ENCODE measurements at places on chromosomes 11 and 22.

DNA sequence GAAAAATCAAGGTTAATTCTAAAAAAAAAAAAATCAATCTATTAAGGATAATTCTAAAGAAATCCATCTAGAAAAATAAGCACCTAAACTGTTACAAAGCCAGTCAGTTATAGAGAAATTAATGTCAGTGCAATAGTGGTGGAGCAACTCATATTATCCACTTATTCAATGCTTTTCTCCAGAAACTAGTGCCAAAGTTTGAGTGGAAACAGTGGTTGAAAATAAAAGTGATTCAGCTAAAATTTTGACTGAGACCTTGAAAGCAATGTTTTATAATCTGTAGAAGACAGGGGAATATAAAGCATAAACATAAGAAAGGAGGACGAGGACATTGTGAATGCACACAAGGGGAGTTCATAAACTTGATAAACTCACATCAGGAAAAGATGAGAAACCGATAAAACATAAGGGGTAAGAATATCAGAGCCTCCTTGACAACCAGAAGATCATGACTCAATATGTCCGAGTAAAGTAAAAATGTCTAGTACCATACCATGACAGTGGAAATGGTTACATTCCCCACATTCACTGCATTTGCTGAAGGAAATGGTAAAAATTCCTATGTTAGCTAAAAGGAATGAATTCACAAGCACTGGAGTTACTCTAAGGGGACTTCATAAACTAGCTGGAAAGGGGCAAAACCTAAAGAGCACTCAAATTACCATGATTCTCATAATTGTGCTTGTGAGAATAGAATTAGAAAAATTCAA is 58.7 kb upstream of the SLC5A12 start:
- no peak for DNase-seq

DNA sequence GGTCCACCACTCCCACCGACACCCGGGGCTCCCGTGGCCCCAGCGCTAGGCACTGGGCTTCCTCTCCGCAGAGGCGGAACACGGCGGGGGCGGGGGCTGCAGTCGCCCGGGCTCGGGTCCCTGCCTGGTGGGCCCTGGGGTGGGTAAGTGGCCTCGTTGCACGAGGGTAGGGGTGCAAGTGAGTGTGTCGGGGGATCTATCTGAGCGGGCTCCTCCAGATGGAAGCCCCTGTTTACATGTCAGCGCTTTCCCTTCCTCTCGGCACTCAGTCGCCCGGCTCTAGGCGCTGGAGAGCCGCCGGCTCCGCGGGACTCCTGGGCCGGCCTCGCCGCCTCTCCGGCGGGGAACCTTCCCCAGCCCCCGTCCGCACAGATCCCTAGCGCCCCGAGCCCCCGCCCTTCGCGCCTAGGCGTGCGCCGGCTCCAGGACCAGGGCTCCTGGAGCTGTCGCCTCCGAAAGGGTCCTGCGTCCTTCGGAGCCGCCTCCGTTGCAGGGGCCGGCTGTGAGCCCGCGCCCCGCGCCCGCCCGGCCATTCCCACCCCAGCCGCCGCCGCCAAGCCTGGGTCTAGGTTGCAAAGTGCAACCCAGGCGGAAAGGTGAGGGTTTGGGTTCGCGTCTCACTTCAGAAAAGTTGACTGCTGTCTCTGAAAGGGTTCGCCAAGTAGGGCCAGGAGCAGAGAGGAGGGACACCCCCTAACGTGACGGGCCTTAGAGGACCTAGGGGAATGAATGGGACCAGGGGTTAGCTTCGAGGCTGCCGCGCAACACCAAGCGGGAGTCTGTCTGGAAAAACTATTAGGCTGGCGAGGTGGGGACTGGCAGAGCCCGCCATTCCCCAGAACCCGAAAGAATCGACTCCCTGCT is 978 bp downstream of the FLI1 start:
- no peak for DNase-seq

DNA sequence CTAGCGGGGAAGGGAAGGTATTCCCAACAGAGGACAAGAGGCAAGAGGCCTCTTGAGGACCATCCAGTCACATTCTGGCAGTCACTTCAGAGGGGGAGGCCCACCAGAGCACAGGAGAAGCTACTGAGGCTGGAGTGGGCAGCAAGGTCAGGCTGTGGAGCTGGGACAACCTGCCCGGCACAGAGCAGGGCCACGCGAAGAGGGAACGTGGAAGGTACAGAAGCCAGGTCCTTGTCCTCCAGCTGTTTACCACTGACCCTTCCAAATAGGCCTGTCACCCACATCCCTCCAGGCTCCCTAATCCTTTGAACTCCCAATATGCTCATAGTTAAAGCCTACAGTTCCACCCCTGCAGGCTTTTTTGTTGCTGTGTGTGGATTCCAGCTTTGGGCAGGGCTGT is 76.9 kb downstream of the IGLL1 start:
- DNase-seq: no peak

DNA sequence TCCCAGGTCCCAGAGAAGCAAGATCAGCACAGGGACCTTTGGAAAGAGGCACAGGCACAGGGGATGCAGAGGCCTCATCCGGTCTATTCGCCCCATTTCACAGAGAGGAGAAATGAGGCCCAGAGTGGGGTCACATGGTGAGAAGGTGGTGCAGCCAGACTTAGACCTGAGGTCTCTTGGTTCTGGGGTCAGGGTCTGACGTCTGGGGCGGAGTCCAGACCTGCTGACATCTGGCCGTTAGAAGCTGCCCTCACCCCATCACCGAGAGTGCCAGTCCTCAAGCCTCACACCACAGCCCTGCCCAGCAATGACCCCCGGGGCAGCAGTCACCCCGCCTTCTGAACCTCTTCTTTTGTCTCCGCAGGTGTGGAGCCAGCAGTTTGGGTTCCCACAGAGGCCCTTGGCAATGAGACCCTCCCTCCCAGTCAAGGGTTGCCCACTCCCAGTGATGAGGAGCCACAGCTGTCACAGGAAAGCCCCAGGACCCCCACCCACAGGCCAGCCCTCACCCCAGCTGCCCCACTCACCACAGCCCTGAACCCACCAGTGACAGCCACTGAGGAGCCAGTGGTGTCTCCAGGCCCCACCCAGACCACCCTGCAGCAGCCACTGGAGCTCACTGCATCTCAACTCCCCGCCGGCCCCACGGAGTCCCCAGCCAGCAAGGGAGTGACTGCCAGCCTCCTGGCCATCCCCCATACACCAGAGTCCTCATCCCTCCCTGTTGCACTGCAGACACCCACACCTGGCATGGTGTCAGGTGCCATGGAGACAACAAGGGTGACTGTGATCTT is 62.4 kb downstream of the OTOG start:
- DNase-seq: no peak

DNA sequence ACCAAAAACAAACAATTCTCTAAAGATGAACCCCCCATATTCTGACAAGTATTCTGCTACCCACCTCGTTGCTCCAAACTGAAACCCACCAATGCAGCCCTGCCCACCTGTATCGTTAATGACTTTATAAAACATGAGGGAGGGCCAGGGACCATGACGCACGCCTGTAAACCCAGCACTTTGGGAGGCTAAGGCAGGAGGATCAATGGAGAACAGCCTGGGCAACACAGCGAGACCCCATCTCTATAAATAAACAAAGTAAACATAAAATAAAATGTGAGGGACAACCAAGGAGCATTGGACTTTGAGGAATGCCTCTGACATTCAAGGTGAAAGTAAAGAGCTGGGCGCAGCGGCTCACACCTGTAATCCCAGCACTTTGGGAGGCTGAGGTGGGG is 39.8 kb upstream of the ATXN10 start:
- no peak for DNase-seq

GRCh38 chr11:78829146-78829545 is 254.5 kb upstream of the NARS2 start:
- no peak for DNase-seq

DNA sequence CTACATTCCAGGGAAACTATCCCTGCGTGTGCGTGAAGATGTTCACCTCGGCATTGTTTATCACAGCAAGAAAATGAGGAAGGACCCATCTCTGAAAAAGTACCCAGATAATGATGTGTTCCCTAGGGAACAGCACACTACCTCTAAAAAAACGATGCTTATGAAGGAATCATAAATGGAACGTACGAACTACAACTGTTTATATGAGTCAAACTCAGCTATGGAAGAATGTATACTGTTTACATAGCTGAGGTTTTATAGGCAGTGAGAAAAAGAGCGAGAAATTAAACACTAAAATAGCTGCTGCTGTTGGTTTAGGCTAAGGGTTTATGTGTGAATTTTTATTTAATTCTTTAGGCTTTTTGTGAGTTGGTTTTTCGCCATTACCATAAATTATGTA is 48.9 kb downstream of the APOL1 start:
- DNase-seq: no peak

DNA sequence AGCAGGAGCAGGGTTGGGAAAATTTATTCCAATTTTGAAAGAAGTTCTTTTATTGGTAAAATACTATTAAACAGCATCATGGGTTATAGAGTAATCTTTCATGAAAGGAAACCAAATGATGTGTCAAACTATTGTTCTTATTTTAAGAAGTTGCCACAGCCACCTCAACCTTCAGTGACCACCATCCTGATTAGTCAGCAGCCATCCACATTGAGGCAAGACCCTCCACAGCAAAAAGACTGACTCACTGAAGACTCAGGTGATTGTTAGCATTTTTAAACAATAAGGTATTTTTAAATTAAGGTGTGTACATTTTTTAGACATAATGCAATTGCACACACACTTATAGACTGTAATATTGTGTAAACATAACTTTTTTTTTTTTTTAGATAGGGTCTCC is 3.7 kb upstream of the HEPHL1 start:
- DNase-seq: no peak

DNA sequence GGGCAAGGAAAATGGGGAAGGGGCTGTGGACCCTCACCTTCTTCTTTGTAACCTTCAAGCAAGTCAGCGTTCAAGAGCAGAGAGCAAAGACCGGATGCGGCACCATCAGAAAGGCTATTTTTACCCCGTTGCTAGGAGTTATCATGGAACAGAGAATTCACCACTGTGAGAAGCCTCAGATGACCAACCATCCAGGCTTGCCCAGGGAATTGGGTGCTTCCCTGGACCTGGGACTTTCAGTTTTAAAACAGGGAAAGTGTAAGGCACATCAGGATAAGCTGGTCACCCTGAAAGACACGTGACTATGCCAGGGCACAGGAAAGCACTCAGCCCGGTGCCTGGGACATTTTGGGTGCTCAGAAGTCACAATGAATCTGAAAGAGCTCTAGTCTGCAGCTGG is 10.4 kb downstream of the GALNT18 start:
- no peak for DNase-seq

DNA sequence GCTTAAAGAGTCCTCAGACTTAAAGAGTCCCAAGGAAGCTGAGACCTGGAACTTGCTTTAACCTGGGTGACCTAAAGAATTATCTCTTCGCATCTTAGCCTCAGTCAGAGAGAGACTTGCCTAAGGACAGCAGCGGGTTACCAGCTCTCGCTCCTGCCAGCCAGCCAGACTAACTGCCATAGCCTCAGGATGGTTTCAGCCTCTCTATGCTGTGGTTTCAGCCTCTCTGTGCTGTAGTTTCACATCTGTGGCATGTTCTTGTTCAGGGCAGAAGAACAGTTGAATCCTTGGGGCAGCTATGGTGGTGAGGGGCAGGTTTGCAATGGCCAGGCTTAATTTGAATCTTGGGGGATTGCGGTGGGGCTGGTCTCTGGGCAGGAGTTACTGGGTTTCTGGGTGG is 2.3 kb downstream of the FRMD8 start:
- no peak for DNase-seq

GRCh38 chr22:49090853-49091135 is 736.9 kb downstream of the BRD1 start:
- DNase-seq: no peak

GRCh38 chr11:122883646-122883979 is 1.1 kb downstream of the JHY start:
- DNase-seq: no peak

DNA sequence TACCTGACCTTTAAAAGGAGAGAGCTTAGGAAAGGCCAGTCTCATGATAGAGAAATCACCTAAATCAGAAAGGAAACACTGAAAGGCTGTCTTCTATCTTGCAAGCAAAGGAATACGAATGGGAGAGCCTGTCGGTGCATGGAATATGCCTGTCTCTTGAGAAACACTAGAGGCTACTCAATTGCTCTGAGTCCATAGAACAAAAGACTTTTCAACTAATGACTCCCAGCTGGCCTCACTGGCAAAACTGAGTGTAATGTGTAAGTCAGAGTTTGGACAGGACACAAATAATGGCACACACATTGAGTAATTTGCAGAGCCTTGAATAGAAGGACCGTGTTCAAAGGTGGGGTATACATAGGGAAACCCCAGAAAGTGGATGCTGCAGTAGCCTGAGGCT is 171.0 kb upstream of the ARHGAP20 start:
- no peak for DNase-seq

DNA sequence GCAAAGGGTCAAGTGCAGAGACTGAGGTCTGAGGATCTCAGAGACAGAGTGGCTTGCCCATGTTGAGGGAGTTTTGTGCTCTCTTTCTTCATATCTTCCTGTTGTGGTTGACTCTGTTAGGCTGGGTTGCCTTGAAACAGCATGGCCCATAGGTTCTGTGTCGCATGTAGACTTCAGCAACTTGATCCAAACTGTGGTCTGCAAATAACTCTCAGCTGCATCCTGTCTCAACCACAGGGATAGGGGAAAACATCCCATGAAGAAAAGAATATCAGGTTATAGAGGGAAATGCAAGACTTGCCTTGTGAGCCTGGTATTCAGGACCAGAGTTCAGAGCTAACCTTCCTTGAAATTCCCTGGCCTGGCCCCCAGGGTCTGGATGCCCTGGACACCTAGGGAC is 69.4 kb downstream of the FLI1 start:
- no peak for DNase-seq

DNA sequence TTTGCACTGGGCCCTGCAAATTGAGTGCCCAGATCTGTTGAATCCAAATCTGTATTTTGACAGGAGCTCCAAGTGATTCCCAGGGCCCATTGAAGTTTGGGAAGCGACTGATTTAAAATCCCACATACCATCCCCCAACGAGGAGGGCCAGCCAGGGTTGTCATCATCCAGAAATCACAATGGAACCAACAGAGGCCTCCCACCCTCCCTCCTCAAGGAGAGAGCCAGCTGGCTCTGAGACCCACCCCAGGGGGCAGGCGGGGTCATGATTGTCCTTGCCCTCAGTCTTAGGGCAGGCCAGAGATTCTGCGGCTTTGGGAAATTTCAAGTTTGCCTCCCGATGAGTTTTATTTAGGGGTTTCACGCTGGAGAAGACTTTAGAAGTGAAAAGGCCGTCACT is 358.2 kb downstream of the MN1 start:
- no peak for DNase-seq

GRCh38 chr11:117281159-117281558 is 10.0 kb upstream of the BACE1-AS start:
- no peak for DNase-seq

GRCh38 chr11:111351374-111352055 is 27.6 kb downstream of the POU2AF1 start:
- no peak for DNase-seq

DNA sequence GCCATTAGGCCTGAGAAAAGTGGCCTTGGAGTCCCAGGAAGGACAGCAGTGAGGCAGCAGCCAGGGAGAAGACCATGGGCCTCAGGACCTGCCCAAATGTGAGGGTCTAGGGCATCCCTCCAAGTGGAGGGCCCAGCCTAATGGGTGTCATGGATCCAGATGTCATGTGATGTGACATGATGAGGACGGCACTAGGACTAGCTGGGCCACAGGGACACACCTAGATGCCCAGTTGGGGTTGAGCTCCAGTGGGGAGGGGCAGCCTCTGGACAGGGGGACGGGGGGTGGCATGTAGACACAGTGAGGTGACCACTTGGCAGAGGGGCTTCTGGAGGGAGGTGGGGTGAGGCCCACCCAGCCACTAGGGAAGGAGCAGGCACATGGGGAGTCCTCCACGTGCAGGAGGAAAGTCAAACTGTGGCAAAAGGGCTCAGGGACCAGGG is 5.4 kb downstream of the SCARF2 start:
- DNase-seq: no peak

- DNase-seq: no peak
Measured at GRCh38 chr11:130043575-130043974, 26.1 kb upstream of the APLP2 start.

- no peak for DNase-seq
Measured at GRCh38 chr11:1733009-1733715, 17.2 kb downstream of the IFITM10 start.

Measured in C1 segment of cervical spinal cord (tissue), 14 donors.